ENCODE measurements at places on chromosomes 7 and 10. TPM values are rescaled to one million over a fixed set of nuclear protein-coding genes. Genes with fewer than 3 reads are reported as not detected.

GRCh38 chr10:83680470-83680891 is 458.8 kb upstream of the GHITM start:
- H3K4me1 ChIP-seq, result peaks cover 32% of the 10 kb centered on the region
- H3K27me3 ChIP-seq, result peaks cover 1% of the 10 kb centered on the region
- peak; percentile 55 for DNase-seq
- no peak overlapping the region for H3K27ac ChIP-seq
- no peaks in the 10 kb centered on the region for H3K36me3 ChIP-seq

DNA sequence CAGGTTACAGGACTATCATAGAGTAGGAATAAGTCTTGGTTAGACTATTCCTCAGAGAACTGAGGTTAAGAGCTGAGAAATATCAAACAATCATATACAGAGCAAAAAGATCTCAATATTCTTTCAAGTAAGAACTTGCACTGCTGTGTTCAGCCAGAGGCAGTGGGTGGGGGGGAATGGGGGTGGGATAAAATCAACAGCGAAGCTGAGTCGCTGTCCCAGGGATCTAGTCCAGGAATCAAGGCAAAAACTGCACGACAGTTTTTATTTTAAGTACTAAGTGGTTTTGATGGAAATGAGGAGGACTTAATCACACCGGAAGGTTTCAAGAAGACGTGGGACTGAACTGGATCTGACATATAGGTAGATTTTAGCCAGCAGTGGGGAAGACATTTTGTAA is 159.1 kb downstream of the SRPK2 start:
- H3K27ac ChIP-seq, result no peak overlapping the region
- no peak for DNase-seq
- no peak overlapping the region for H3K4me3 ChIP-seq
- H3K4me1 ChIP-seq, result peaks cover 12% of the 10 kb centered on the region

Gene ELN
- not detected for total RNA-seq

GRCh38 chr10:91924212-91925021 is 847 bp downstream of the BTAF1 start:
- H3K4me1 ChIP-seq, result peaks cover 45% of the 10 kb centered on the region
- no peaks in the 10 kb centered on the region for H3K27me3 ChIP-seq
- DNase-seq, result no peak
- H3K36me3 ChIP-seq, result peaks cover 17% of the 10 kb centered on the region
- H3K27ac ChIP-seq, result peak overlapping the region; percentile 99

DNA sequence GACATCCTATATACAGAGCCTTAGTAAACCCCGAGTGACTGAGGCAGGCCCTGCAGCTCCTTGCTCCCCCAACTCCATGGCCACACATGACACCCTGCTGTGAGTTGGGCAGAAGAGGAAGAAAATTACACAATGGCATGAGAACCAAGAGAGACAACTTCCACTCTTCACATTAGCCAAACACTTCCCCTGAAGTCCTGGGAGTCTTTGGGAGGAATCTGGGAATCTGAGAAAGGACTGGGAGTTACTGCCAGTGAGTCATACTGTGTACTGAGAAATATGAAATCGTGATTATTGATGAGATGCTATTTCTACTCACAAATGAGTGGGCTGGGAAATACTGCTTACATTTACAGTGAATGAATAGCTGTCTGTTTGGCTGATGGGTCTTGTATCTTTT is 116.6 kb downstream of the SPAG6 start:
- peaks cover 2% of the 10 kb centered on the region for H3K4me1 ChIP-seq
- H3K27ac ChIP-seq, result no peak overlapping the region
- DNase-seq, result no peak
- no peak overlapping the region for H3K4me3 ChIP-seq
- H3K36me3 ChIP-seq, result no peaks in the 10 kb centered on the region
- H3K27me3 ChIP-seq, result no peaks in the 10 kb centered on the region

Gene SYT15B
- total RNA-seq, result 0.05 TPM

- H3K27me3 ChIP-seq, result no peaks in the 10 kb centered on the region
- H3K27ac ChIP-seq, result no peak overlapping the region
- DNase-seq, result no peak
- H3K36me3 ChIP-seq, result no peaks in the 10 kb centered on the region
- no peaks in the 10 kb centered on the region for H3K4me1 ChIP-seq
These were observed 60.7 kb downstream of the ZRANB1 start for GRCh38 chr10:125002423-125003145.

Gene LIPN
- total RNA-seq, result not detected

Gene PSD
- 9.1 TPM for total RNA-seq
